NCI-H1930 (cell line): ENCODE measurements at places on chromosomes 6 and 20.

DNA sequence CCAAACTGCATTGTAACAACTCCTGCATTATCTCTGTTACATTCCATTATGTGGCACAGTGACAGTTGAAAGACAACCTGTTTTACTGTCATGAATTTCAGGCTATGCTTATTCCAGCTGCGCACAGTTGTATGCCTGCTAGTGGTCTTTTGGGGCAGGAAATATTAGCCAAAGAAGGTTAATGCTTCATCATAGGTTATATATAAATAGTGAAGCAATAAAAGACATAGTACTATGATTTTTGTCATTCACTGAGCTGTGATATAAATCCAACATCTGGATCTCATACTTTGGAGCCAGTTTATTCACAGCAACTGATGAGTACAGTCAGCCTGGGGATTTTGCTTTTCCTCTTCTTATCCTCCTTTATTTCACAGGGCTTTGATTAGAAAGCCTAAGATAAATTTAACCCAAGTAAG, 55.6 kb downstream of the FILIP1 start:
- DNase-seq, result no peak

DNA sequence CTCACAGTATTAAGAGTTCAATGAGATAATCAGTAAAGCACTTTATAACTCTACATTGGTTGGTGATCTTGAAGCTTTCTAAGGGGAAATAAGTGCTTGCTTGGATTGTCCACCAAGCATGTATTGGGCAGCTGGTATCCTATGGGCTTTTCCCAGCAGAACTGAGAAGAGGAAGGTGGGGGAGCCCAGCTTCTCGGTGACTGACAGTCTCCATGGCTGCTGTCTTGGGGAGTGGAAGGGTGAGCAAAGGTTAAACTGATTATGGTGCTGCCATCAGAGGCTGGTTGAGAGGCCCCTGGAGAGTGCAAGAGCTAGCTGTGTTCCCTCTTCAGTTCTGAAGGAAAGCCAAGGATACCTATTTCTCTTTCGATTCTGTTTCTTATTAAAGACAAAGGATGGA, 35.5 kb upstream of the ADTRP start:
- no peak for DNase-seq

DNA sequence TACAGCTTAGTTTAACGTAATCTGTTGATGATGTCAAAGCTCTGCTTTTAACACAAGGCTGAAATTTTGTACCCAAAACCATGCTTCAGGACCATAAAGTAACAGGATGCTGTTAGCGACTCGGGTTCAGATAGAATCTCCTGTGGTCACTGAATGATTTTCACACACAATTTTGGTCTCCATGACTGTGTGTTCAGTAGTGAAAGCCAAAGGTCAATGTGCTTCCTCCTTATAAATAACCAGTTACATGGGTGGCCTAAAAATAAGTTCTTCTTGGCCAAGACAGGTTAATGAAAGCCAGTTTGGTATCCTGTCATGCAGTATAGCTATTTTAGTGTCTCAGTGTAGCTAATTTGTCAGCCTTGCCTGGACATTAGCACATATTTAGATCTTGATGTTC, 19.1 kb upstream of the LOC128125822 start:
- DNase-seq, result no peak

DNA sequence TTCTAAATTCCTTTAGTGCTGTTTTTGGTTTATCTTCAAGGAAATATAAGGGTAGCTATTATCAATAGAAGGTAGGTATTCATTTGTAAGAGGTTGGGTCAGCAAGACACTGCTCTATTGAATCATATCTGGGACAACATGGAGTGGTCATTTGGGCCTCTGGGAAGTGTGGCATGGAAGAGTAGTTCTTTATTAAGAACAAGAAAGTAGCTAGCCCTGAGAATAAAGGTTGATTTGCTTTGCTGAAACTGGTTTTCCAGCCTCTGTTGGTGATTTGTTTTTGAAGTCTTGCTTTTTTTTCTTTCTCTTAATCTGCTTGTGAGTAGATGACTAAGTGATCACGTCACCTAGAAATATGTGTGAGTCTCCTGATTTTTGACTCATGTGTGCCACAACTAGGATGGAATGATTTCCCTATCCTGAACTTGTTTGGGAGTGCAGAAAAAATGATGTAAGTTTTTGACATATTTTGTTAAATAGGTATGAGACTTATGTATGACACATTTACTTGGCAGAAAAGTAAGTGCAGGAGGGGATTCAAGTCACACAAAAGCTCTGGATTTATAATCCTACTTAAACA, 381.8 kb downstream of the CENPW start:
- DNase-seq, result no peak

- no peak for DNase-seq
These were observed 206.6 kb downstream of the ZMYND8 start for GRCh38 chr20:47149939-47150338.

DNA sequence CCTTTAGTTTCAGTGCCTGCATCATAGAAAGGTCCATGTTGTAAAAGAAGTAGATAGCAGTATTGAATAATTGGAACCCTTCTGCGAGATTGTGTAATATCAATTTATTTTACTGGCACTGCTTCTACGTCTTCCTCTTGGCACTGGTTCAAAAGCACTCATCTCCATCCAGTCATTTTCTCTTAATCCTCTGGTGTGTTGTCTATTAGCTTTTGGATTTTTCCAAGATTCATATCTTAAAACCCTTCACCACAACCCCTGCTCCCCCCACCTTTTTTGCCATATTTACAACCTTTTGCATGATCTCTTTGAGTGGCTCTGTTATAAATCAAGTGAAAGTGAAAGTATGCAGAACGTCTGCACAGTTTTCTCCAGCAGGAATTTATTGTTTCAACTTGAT, 76.6 kb upstream of the HSF2 start:
- DNase-seq, result no peak

GRCh38 chr6:84243240-84243639, 15.8 kb upstream of the CEP162 start:
- no peak for DNase-seq

DNA sequence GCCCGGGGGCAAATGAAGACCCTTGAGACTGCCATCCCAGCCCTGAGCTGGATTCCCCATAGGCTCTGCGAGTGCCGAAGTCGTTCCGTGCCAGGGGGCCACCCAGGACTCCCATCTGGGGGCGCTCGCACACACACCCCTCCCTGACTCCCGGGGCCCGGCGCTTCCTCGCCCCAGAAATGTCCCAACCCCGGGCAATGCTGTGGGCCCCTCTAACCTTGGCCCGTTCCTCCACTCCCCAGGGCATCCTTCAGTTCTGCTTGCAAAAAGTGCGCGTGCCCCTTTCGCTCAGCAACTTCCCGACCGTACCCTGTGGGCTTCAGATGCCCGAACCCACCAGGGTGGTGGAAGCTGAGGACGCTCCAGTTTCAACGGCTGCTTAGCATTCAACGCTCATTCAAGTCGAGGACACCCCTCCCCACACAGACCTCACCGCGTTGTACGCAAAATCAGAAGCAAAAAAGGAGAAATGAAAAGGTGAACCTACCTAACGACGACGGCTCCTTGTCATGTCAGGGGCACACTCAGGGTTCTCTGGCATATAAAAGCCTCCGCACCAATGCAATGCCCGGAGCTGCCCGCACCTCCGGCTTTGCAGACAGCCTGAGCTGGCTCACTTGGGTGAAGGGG, 25.3 kb downstream of the RIPOR2 start:
- DNase-seq, result no peak

DNA sequence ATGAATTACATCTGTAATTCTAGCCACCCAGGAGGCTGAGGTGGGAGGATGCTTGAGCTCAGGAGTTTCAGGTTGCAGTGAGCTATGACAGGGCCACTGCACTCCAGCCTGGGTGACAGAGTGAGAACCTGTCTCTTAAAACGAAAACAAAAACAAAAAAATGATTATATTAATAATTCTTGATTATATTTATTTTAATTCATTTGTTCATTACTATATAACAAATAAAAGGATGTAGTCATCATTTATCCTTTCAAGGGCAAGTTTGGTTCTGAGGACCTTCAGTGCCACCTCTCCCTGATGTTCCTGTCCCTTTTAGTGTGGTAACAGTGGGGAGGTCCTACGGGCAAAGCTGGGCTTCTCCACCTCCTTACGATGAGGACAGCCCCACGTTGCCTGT, 167.1 kb upstream of the SCGN start:
- no peak for DNase-seq

DNA sequence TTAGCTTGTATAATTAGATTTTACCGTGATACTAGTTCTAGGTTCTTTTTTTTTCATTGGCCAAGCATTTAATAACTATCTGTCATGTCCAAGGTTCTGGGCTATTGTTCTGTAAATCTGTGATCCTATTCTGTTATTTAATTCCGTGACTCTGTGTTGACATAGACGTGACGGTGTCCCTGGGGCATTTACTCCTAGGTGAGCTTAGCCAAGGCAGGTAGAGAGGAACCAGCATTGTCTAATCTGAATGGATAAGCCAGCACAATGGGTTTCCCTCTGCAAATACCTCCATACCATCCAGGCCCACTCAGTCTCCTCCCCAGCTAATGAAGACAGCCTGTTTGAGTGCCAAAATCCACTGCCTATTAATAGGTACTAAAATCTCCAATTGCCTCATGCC, 8.9 kb upstream of the CDSN start:
- DNase-seq, result no peak

DNA sequence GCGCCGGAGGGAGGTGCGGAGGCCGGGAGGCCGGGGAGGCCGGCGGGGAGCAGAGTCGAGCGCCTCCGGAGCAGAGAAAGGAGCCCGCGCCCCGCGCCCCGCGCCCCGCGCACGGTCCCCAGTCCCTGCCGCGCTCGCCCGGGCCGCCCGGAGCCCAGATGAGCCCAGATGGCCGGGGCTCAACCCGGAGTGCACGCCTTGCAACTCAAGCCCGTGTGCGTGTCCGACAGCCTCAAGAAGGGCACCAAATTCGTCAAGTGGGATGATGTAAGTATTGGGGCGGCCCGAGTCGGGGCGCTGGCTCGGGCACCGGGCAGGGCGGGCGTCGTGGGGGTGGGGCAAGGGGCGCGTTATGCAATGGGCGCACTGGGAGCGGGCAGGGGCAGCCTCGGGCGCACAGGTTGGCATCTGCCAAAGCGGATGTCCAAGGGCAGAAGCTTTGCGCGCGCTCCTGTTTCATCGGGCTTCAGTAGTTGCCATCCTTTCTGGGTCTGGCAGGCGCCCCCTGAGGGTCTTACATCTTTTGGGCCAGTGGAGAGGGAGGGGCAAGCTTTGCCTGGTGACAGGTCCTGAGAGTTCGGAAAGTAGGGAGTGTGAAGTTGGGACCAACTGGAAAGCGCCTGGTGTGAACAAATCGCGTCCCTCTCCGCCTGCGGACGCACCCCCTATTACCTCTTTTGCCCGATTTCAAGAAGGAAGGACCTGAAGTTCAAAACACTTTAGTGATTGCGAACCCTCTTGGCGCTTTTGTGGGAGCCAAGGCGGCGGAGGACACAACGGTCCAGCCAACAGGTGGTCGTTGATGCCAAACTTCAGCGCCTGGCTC, 631 bp downstream of the PLCB1 start:
- no peak for DNase-seq

GRCh38 chr6:33443619-33444504, 10.5 kb upstream of the ZBTB9 start:
- no peak for DNase-seq

DNA sequence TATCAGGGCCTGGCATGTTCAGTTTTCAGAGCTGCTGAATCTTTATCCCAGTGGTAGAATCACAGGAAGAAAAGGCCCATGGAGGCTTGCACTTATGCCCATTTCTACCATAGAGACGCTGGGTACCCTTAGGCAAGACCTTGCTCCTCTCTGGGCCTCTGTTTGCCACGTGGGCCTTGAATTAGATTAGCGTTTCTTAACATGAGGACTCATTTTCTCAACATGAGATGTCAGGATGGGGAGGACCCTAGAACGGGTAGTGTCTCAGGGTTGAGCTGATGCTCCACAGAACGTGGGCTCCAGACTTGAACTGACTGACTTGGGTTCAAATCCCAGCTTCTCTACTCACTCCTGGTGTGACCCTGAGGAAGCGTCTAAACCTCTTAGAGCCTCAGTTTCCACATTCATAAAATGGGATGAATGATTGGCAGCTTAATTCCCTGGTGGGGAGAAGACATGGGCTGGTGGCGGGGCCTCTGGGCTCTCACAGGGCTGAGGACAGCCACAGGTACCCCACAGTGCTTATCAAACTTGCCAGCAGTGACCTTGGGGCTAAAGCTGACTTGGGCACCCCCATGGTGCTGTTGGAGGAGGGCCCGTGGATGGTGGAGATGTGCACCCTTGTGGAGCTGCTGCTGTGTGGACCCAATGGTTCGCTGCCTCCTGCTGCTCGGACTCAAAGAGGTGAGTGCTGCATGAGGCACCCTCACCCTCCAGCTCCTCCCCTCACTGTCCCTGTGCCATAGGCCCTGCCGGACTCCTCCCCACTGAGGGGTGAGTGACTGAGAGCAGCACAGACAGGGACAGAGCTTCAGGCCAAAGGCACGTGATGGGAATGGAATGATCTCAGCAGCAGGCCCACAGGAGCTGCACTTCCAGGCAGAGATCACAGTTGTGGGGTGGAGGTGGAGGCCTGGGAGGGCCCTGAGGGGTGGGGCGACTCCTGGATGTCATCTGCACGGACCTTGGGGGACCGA, 28.2 kb downstream of the SUN5 start:
- no peak for DNase-seq

- no peak for DNase-seq
These were observed 126.5 kb downstream of the WDR27 start for GRCh38 chr6:169575365-169575764.

DNA sequence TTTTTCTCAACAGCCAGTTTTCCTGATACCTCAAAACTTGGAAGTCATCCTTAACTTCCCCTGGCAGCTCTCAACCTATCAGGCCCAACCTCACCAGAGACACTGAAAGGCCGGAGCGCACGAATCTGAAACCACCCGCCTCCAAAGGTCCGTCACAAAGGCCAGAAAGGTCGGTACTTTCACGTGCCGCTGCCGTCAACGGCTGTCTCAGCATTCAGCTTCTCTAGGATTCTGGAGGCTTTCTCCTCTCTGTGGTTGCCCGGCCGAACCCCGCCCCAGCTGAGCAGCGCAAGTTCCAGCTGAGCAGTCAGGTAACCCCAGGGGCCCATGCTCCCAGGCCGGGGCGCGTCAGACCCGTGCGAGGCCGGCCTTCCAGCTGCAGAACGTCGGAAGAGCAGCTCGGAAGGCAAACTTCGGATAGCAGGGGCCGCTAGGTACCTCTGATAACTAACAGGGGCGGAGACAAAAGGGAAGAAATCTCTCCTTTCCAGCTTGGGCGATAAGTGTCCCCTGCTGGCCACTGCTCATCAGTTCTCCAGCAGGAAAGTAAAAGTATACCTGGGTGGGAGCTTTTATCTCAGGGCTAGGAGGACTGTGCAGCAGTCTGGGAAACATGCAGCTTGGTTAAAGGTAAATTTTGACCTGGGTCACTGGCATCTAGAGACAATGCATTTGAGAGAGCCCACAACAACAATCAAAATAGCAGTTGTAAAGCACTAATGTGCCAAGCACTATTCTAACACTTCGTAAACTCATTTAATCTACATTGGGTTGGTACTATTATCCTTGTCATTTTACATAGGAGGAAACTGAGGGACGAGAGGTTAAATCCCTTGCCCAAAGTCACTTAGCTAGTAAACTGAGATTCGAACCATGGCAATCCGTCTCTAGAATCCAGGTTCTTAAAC, 16.1 kb downstream of the ZSCAN12 start:
- peak; percentile 50 for DNase-seq
